ENCODE measurements at places on chromosomes 1 and 21. TPM values are rescaled to one million over a fixed set of nuclear protein-coding genes. Genes with fewer than 3 reads are reported as not detected.
A peak's percentile ranks its signal among the peaks of the same experiment; 100 is the strongest.

Gene GSTM5
- 1.3 TPM for total RNA-seq

Gene FAM3B
- total RNA-seq, result 80.5 TPM

Gene RGS21
- not detected for total RNA-seq

Gene AIDA
- 41.9 TPM for total RNA-seq

Gene TRAF3IP3
- 1.5 TPM for total RNA-seq

Gene KIAA0319L
- total RNA-seq, result 49.9 TPM

Gene GPR161
- total RNA-seq, result 8.7 TPM

Gene COL11A1
- 5.7 TPM for total RNA-seq

Gene UBE2J2
- 22.8 TPM for total RNA-seq

Gene HOOK1
- 30.7 TPM for total RNA-seq

Gene MYOCOS
- total RNA-seq, result not detected

Gene OR10Z1
- not detected for total RNA-seq

Gene ERG
- total RNA-seq, result 2.5 TPM

Gene FAAH
- 34.6 TPM for total RNA-seq

Gene SLAMF7
- 6.5 TPM for total RNA-seq

Gene C8A
- total RNA-seq, result not detected

Gene EDEM3
- total RNA-seq, result 46.7 TPM

Gene PGLYRP4
- total RNA-seq, result not detected

GRCh38 chr1:219812491-219813203 lies 115.7 kb downstream of the SLC30A10 start:
- DNase-seq, result peak; percentile 29

GRCh38 chr1:30905916-30906620 lies 2.5 kb downstream of the SDC3 start:
- no peak for DNase-seq

DNA sequence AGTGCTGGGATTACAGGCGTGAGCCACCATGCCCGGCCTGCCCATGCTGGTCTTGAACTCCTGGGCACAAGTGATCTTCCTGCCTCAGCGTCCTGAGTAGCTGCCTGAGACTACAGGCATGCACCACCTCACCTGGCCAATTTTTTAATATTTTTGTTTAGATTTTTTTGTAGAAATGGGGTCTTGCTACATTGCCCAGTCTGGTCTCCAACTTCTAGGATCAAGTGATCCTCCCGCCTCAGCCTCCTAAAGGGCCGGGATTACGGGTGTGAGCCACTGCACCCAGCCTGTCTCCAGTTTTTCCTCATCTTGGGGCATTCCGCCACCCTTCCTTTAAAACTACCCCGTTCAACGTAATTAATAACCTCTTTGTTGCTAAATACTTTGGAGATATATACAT lies 7.4 kb downstream of the PMF1 start:
- DNase-seq, result no peak

GRCh38 chr1:99365141-99365540 lies 100.8 kb downstream of the PLPPR4 start:
- no peak for DNase-seq

DNA sequence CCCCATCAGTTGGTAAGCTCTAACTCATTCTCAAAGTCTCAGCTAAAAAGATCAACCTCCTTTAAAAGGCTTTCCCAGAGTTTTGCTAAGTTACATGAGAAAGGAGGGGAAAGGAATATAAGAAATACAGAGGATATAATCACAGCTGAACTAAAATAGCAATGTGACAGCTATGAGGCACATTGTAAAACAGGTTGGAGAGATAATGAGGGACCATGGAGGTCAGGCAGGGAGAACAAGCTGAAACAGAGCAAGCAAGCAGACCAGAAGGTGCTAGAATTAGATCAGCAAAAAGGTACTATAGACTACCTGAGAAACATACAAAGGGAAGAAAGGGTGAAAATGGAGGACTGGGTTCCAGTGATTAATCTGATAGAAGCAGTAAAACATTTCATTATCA lies 28.5 kb downstream of the GPATCH2 start:
- DNase-seq, result no peak

DNA sequence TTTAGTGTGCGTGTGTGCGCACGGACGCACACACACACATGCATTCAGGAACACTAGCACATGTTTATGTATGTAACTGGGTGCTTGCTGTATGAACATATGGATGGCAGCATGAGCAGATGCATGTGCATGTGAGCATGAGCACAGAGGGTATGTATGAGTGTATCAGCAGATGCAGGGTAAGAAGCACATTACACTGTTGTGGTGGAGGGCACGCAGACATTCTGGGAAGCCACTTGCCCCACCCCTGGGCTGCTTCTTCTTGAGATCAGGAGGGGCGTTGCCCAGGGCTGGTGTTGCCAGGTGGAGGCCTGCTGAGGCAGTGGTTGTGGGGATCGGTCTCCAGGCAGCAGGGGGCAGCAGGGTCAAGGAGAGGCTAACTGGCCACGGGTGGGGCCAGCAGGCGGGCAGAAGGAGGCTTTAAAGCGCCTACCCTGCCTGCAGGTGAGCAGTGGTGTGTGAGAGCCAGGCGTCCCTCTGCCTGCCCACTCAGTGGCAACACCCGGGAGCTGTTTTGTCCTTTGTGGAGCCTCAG lies 3.9 kb upstream of the P3R3URF start:
- DNase-seq, result no peak

- DNase-seq, result no peak
These were observed 7.9 kb downstream of the KYAT3 start for GRCh38 chr1:88984569-88984968.

DNA sequence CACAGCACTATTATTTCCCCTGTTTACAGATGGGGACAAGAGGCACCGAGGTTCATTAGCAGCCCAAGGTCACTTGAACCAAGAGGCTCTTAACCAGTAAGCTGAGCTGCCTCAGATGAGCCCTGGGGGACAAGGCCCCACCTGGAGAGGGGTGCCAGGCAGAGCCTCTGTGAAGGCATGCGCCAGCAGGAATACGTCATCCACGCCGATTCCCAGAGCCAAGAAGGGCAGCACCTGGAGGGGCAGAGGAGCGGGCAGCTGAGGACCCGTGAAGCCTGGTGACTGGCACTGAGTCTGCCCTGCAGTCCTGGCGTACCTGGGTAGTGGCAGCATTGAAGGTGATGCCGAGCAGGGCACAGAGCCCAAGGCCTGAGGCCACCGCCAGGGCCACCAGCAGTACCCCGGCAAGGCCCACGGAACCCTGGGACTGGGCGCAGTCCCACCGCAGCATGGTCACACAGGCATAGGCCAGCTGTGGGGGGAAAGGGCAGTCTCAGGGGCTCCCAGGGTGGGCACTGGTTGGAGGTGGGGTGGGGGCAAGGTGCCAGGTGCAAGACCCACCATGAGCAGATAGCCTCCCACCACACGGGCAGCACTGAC lies 14.1 kb downstream of the PTCH2 start:
- DNase-seq, result no peak

GRCh38 chr1:98078596-98078995 lies 157.8 kb upstream of the DPYD start:
- no peak for DNase-seq

DNA sequence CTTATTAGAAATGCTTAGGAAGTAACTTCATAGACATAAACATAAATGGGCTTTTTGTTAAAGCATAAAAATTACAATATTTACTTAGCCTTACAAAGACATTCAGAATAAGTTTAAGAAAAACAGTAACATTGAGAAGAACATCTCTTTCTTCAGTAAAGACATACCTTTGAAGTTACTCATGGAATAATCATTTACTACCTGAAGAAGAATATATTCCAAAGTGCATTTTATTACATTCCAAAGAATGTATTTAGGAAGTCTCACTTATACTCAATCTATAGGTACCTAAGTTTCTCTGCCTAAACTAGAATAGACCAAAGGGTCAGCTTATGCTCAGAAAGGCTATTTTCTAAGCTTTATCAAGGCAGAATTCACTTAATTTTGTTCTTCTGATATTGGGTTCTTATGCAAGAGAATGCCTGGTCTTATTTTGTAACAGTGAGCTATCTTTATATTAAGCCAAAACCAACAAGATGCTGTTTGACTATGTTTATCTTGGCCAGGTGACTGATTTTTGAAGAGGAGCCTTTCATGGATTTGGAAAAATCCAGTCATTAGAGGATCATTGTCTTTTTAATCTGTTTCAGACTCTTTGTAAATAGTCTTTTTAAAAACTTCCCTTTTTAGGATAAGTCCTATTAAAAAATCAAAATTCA lies 110.1 kb downstream of the OLFML2B start:
- DNase-seq, result no peak

DNA sequence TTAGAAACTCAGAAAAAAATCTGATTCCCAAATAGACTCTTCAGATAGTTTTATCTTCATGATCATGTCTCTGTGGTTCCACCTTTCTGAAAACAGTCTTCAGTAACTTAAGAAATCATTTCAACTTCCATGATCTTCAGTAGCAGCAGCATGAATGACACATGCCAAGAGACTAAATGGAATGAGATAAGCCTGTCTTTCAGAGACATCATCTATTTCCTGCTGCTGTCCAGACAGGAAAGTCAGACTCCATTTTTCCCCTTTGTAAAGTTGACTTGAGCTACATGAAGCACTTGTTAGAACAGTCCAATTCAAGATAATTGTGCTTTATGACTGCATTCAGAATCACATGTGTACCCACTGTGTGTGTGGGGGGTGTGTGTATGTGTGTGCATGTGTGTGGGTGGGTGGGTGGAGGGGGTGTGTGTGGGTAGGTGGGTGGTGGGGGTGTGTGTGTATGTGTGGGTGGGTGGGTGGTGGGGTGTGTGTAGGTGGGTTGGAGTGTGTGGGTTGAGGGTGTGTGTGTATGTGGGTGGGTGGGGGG lies 58.8 kb downstream of the CLIC4 start:
- no peak for DNase-seq

- no peak for DNase-seq
These were observed 32.0 kb downstream of the DUSP10 start for GRCh38 chr1:221709854-221710253.

DNA sequence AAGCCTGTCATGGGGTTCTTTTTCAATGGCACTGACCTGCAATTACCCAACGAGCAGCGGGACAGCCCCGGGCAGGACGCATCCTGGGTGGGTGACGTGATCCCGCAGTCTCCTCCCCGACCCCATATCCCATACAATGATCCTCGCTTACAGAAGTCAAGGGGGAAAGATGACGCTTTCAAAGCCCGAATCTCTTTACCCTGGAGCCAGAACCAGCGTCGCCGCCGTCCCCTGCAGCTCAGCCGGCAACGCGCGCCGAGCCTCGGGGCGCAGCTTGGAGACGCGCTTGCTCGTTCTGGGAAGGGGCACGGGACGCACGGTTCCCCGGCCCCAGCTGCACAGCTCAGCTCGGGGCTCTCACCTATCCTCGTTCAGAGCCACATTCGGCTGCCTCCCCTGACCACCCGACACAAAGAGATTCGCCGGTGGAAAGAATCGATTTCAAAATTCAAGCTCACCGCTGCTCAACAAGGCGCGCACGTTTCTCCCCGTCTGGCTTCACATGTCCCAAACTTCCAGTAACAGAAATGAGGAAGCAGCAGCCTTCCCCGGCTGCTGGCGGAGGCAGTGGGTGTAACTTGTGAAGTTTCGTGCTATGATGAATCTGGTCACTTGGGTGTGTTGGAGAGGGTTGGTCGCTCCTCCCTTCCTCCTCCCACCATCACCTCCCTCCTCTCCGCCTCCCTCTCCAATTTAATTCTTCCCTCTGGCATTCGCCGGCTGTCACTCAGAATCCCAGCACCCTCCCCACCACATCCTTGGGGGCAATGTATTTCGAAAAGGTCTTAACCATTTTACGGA lies at the start of gene TIAM1:
TSS of gene TIAM1 (minus strand) at position 582 of the 801 bp plus-strand sequence. CDS start 77,289 bp downstream, outside the sequence.
- no peak for DNase-seq

GRCh38 chr1:69991644-69992043 lies 213.7 kb downstream of the LRRC40 start:
- no peak for DNase-seq

- DNase-seq, result no peak
These were observed 50.7 kb downstream of the JAK1 start for GRCh38 chr1:64915381-64916274.

GRCh38 chr1:196260270-196260669 lies 348.0 kb downstream of the KCNT2 start:
- no peak for DNase-seq

GRCh38 chr1:174358344-174358743 lies 89.4 kb upstream of the GPR52 start:
- DNase-seq, result no peak

GRCh38 chr1:192984080-192984479 lies 75.1 kb downstream of the UCHL5 start:
- DNase-seq, result no peak

GRCh38 chr1:196897158-196897828 lies 9.4 kb downstream of the CFHR4 start:
- peak; percentile 12 for DNase-seq

- DNase-seq, result no peak
These were observed 12.4 kb upstream of the TMEM183A start for GRCh38 chr1:202994756-202995155.

DNA sequence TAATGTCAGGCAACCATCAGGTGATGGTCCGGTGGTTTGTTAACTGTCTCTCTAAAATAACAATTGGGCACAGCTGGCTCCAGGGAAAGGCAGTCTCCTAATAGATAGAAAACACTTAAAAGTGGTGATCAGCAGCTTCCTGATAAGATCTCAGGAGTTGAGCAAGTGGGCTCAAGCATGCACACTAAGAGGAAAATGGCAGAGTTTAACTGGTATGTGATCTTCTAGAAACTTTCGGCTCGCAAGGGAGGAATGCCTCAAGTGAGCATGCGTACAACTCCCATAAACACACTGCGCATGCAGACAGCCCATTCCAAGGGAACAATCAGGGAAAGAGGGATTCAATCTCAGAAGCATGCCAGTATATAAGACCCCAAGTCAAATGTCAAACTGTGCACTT lies 52.2 kb upstream of the VTCN1 start:
- DNase-seq, result no peak

DNA sequence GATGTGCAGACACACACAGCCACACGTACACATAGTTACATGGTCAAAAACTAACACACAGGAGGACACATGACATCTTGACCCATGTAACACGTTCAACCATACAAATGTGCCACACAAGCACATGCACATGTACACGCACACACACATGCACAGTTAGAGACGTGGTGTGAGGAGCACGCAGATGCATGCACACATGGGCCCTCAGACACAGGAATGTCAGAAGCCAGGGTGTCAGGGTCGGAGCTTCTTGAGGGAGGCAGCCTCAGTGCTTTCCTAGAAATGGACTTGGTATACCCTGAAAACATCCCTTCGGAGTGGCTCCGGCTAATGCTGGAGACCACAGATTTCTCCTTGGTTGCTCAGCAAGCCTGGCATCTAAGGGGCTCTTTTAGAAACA lies 114.3 kb downstream of the DMRTB1 start:
- no peak for DNase-seq

DNA sequence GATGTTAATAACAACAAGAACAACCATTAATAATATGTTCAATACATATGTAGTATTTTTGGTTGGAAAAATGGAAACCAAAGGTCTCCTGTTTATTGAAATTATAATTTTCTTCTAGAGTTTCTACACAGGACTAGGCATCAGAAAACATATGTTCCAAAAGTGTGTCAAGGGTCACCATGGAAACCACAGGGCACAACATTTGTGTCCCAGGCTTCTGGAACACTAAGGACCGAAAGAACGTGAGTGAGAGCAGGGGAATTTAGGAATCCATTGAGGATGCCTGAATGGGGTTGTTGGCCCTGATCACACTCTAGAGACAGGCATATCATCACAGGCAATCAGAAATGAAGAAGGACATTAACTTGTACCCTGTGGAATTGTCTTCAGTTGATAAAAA lies 7.5 kb upstream of the CDC14A start:
- no peak for DNase-seq

- DNase-seq, result no peak
These were observed 468 bp upstream of the ABCA4 start for GRCh38 chr1:94121411-94121821.

Data from pancreas (tissue), 10 donors.